ENCODE measurements at places on chromosomes 12 and 14.

GRCh38 chr12:50568338-50569091 is 63.7 kb downstream of the DIP2B start:
- no peak for DNase-seq

DNA sequence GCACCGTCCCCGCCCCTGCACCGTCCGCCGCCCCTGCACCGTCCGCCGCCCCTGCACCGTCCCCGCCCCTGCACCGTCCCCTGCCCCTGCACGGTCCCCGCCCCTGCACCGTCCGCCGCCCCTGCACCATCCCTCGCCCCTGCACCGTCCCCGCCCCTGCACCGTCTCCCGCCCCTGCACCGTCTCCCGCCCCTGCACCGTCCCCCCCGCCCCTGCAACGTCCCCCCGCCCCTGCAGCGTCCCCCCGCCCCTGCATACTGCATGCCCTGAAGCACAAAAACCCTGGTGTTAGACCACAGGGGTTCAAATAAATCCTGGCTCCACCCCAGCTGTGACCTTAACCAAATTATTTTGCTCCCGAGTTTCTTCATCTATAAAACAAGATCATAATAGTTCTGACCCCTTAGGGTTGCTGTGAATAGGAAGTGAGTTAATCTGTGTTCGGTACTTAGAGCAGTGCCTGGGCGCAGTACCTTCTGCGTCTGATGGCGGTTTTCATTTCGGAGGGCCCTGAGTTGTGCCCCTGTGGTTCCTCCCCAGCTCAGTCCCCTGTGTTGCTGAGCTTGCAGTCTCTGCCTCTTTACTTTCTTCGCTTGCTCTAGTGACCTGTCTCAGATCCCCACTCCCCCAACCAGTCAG is 38.1 kb downstream of the ESRRB start:
- DNase-seq = no peak

GRCh38 chr12:52496590-52497071 is 3.6 kb upstream of the KRT6A start:
- no peak for DNase-seq

DNA sequence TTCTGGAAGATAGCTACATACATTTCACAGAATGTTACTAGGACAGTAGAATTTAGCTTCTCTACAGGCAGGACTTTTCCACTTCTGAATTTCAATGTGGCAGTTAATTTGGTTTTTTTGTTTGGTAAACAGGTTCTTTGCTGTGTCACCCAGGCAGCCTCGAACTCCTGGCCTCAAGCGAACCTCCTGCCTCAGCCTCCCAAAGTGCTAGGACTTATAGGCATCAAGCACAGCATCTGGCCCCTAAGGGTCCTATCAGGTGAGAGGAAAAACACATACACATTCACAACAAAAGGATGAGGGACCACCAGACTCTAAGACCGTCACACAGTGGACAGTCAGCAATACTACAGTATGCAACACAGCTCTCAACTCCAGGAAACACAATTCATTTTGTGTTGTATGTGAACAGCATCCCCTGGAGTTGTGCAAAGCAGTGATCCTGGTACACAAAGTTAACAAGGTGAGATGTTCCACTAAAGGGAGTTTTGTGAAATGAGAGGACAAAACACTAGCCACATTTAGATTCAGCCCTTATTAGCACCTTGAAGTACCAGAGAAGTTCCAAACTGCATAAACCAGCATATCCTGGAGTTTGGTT is 6.9 kb downstream of the ATP2B1 start:
- DNase-seq = no peak

DNA sequence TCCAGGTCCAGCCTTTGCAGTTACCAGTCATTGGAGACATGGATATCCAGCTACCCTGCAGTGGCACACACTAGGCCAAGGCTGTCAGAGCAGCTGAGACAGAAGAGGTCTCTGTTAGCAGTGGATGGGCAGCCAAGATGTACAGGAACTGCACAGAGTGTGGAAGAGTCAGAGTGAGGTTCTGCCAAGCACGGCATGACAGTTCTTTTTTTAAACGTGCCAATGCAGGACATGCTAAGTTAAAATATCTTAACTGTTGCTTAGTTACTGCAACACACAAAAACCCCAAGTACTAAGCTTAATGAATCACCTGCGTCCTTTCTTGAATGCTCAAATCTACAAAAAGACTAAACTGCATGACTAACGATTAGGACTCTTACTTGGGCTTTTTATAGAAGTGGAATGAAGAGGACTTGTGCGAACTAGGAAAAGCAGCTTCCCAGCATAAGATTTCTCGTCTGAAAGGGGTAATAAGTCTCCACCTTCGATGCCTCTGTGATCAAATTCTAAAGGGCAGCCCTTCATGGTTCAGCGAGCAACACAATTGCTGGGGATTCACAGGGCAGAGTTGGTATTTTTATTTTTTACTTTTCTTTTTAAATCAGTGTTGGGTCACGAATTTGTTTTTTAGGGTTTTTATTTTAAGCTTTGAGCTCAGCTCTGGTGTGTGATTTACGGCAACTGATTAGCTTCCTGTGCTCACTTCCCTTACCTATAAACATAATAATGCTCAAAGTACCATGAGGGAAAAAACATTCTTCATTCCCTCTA is 20.6 kb downstream of the MAPK1IP1L start:
- no peak for DNase-seq
